Natural killer cell treated with Interleukin-12 subunit alpha and Interleukin-12 subunit beta and Interleukin-15 and Interleukin-18, amount 100 ng/mL, for 72 hours (primary cell): ENCODE measurements at places on chromosomes 12 and 14. TPM values are rescaled to one million over a fixed set of nuclear protein-coding genes. Genes with fewer than 3 reads are reported as not detected.
A peak's percentile ranks its signal among the peaks of the same experiment; 100 is the strongest.

- DNase-seq, result no peak
Measured at GRCh38 chr12:122486805-122487426, 13.8 kb downstream of the ZCCHC8 start.

GRCh38 chr14:67285876-67286452 lies 44.7 kb downstream of the PALS1 start:
- no peak for DNase-seq

GRCh38 chr14:100832311-100832960 lies 6.5 kb downstream of the MEG3 start:
- DNase-seq, result no peak

- DNase-seq, result no peak
Measured at GRCh38 chr12:31751085-31751484, 22.3 kb upstream of the AMN1 start.

DNA sequence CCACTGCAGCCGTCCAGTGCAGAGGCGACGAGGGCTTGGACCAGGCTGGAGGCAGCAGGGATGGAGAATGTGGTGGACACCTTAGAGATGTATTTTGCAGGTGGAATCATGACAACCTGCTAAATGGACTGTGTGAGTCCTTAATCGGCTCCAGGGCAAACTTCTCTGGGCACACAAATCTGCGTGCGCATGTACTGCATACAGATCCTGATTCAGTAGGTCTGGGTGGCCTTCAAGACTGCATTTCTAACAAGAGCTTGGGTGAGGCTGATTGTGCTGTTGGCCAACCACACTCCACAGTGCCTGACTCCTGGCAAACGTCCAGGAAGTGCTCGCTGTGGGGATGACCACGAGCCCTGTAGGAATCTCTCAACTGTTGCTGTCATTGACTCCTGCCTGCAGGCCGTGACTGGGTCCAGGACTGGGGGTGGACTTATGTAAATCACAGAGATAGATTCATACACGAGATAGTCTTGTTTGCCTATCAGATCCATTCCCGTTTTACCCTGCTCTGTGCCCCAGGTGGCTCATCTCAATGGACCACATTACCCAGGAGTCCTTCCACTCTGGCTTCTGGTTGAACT lies 27.2 kb downstream of the JDP2 start:
- DNase-seq, result no peak

DNA sequence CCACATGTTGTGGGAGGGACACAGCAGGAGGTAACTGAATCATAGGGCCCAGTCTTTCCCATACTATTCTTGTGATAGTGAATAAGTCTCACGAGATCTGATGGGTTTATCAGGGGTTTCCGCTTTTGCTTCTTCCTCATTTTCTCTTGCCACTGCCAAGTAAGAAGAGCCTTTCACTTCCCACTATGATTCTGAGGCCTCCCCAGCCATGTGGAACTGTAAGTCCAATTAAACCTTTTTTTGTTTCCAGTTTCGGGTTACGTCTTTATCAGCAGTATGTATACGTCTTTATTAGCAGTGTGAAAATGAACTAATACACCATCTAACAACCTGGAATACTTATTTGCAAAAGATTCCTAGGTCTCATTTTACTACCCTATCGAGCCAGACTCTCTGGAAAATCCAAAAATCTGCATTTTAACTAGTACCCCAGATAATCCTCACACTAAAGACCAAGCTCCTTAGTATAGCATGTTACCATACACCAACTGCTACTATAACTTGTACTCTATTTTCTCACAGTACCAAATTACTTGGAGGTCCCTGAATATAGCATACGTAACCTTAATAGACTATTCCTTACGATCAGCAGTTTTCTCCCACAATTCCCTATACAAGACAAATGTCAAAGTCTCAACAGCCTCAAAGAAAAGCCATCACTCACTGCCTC lies 11.5 kb downstream of the GTF2A1 start:
- no peak for DNase-seq

DNA sequence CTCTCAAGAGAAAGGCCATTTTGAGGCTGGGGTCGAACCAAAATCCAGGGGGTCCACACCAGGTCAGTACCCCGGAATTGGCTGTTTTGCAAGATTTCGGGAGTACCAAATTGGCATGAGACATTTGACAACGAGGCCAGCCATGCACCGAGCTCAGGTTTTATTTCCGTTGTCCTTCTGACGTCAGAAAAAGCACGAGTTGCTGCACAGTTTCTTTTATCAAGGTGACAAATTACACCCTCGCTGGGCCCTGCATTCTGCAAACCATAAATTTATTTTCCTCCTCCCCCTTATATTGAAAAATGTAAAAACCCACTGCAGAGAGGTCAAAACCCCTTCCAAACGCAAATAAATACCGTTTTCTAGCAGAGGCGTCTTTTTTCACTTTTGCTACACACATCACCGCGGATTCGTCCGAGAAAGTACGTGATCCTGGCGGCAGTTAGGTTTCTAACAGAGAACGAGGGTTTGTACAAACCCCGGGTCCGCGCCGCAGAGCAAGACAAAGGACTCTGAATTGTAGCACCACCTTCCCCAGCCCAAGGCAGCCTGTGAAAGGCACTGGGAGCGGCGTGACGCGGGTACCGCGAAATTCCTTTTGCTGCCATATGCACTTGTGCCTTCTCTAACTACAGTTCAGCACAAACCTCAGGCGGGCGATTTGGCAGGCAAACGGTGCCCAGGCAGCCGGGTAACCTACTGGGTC lies 1.8 kb downstream of the SLC38A1 start:
- peak; percentile 66 for DNase-seq

GRCh38 chr12:101935890-101936746 lies 58.7 kb downstream of the DRAM1 start:
- peak; percentile 68 for DNase-seq

DNA sequence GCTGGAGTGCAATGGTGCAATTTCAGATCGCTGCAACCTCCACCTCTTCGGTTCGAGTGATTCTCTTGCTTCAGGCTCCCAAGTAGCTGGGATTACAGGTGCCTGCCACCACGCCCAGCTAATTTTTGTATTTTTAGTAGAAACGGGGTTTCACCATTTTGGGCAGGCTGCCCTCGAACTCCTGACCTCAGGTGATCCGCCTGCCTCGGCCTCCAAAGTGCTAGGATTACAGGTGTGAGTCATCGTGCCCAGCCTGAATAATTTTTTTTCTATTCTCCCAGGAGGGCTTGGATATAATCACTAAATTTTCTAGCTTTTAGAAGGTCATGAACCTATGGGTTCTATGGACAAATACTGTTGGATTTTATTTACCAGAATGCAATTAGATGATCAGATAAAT lies 44.7 kb upstream of the GNPNAT1 start:
- no peak for DNase-seq

DNA sequence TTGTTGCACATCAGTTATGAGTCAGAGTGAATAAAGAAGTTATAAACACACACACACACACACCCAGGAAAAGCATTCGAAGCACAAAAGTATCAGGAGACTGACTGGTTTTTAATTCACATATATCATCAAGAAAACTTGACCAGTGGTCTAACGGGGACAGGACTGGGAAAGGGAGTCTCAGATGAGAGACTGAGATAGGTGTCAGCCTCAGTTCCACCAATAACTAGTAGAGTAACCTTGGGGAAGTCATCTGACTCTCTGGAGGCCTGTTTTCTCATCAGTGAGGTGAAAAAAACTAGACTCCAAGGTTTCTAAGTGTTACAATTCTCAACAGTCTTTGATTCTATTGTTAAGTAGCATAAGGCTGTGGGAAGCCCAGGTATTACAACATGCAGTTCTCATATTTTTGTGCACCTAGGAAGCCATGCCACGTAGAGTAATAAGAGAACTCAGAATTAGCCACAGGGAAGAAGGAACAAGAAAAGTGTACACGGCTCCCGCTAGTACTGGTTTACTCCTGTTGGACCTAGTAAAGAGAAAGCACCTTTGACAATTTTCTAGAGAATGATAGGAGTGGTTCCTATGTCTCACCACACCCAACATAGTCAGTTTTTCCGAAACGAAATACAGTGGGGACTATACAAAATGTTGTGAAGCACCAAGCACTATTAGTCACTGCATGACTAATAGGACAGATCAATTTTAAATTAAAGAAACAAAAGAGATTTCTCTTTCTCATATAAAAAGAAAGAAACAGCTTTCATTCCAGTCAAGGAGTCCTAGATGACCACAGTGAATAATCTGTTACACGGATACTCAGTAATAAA lies 5.0 kb downstream of the PPTC7 start:
- DNase-seq, result peak; percentile 72

DNA sequence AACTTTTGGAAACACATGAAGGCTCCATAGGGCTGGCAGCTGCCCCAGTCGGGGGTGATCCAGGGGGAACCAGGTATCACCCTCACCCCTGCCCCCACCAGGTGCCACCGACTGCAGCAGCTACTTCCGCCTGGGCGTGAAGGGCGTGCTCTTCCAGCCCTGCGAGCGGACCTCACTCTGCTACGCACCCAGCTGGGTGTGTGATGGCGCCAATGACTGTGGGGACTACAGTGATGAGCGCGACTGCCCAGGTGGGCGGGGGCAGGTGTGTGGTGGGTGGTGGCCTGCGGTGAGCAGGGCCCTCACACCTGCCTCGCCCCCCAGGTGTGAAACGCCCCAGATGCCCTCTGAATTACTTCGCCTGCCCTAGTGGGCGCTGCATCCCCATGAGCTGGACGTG lies 22.3 kb upstream of the NXPH4 start:
- DNase-seq, result no peak

- DNase-seq, result no peak
Measured at GRCh38 chr12:21223930-21224329, 92.9 kb downstream of the SLCO1B1 start.

GRCh38 chr12:31456562-31456961 lies 130.6 kb upstream of the SINHCAF start:
- DNase-seq, result no peak

GRCh38 chr14:103890821-103891666 lies 37.2 kb upstream of the TDRD9 start:
- DNase-seq, result peak; percentile 34

DNA sequence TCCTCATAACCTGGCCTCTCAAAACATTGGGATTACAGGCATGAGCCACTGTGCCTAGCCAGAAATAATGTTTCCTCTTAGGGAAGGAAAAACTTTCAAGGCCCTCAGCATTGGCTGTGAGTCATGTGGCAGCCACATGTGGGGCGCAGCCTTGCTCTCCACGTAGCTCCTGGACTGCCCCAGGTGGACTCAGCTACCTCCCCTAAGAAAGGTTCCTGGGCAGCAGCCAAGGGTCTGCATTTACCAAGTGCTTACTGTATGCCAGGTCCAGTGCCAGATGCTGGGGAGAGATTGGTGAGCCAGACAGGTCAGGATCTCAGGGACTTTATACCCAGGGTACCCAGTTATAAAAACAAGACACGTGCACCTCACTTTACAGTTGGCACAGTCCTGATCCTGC lies 3.7 kb upstream of the TRPV4 start:
- DNase-seq, result no peak

GRCh38 chr12:126210026-126210425 lies 1144.8 kb downstream of the AACS start:
- DNase-seq, result no peak

- DNase-seq, result no peak
Measured at GRCh38 chr14:78254911-78255461, 84.8 kb downstream of the NRXN3 start.

DNA sequence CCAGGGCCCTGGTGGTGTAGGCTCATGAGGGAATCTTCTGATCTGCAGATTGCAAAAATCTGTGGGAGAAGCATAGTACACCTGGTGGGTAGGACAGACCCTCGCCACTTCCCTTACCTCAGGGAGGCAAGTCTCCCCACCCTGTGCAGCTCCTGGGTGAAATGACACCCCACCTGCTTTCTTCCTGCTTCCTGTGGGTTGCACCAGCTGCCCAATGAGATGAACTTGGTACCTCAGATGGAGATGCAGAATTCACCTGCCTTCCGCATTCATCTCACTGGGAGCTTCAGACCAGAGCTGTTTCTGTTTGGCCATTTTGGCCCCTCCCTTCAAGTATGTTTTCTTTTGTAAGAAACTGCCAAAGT lies 4.7 kb downstream of the CLEC2D start:
- no peak for DNase-seq

- DNase-seq, result no peak
Measured at GRCh38 chr12:47843226-47843980, 23.7 kb upstream of the HDAC7 start.

Gene KCNK13
- total RNA-seq, result 0.50 TPM

Gene KRT2
- not detected for total RNA-seq

Gene KRT3
- total RNA-seq, result not detected

Gene ASPG
- total RNA-seq, result not detected

Gene CD163
- not detected for total RNA-seq

Gene HOXC10
- not detected for total RNA-seq

Gene DIO3
- not detected for total RNA-seq

Gene SMOC1
- not detected for total RNA-seq

Gene C12orf60
- total RNA-seq, result 1.4 TPM

Gene ADAMTS20
- total RNA-seq, result not detected

Gene CD27
- total RNA-seq, result 2.2 TPM
